T follicular helper cell (primary cell): ENCODE measurements at places on chromosomes 2 and 18.

DNA sequence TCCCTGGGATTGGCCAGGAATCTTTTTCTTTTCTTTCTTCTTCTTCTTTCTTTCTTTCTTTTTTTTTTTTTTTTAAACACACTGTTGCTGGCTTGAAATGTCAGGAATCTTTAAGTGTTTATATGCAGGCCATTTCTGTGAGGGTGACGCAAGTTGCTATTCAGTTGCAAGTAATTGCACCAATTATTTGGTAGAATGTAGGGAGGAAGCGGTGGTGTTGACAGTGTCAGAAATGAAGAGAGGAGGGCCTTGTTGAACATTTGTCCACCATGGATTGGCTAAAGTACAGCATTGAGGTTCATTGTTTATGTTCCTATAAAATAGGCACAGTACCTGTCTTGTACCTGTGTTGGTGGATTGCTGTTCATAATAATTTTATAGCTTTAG is 6.5 kb downstream of the RPIA start:
- no peak for DNase-seq

- DNase-seq, result no peak
These were observed 3.0 kb upstream of the ASB1 start for GRCh38 chr2:238423561-238424312.

GRCh38 chr2:99066075-99066958 is 75.2 kb upstream of the C2orf15 start:
- DNase-seq, result no peak

- no peak for DNase-seq
These were observed 171.8 kb downstream of the PTGR3 start for GRCh38 chr18:75036917-75037688.

- DNase-seq, result no peak
These were observed 56.8 kb downstream of the C2orf74 start for GRCh38 chr2:61218817-61219170.

GRCh38 chr2:67712484-67712883 is 315.4 kb downstream of the ETAA1 start:
- no peak for DNase-seq

GRCh38 chr18:78547817-78548216 is 431.8 kb upstream of the SALL3 start:
- DNase-seq, result no peak

DNA sequence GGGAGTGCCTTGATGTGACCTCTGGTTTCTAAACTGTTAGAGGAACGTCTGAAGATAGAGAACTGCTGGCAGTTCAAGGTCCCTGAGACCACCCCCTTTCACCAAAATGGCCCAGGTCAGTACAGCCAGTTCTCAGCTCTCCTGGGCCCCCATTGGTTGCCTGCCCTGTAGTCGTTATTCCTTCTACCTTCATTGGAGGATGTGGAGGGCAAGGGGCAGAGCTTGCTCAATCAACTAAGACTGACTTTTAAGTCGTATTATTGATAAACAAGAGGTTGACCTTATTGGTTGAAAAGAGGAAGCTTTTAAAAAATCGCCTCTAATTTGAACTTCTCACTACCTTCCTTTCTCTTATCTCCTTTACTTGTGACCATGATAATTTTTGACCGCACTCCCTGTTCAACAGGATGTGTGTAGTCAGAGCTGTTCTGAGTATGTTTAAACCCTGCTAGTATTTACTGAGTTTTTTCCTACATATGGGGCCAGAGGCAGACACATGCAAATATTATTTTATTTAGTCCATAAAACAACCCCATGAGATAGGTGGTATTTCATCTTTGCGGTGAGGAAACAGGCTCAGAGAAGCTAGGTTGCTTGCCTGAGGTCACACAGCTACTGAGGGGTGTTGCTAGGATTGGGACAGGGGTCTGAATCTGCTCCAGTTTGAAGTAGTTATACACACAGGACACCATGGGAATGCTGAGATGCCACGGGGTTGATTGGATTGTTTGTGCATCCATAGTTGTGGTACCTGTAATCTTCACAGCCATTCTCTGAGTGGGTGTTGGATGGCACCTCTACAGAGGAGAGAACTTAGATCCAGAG is 65.9 kb downstream of the TMEM247 start:
- DNase-seq, result no peak

GRCh38 chr2:86037141-86037794 is 68.4 kb downstream of the POLR1A start:
- DNase-seq, result no peak

DNA sequence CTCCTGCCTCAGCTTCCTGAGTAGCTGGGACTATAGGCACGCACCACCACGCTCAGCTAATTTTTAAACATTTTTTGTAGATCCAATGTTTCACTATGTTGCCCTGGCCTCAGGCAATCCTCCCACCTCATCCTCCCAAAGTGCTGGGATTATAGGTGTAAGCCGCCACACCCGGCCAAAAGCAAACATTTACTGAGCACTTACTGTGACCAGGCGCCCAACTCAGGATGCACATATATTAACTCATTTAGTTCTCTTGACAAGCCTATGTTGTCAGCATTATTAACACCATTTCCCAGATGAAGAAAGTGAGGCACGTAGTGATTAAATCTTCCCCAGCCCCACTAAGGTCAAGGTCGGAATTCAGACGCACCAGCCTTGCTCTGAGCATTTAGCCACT is 41.1 kb downstream of the TMEM37 start:
- DNase-seq, result no peak

DNA sequence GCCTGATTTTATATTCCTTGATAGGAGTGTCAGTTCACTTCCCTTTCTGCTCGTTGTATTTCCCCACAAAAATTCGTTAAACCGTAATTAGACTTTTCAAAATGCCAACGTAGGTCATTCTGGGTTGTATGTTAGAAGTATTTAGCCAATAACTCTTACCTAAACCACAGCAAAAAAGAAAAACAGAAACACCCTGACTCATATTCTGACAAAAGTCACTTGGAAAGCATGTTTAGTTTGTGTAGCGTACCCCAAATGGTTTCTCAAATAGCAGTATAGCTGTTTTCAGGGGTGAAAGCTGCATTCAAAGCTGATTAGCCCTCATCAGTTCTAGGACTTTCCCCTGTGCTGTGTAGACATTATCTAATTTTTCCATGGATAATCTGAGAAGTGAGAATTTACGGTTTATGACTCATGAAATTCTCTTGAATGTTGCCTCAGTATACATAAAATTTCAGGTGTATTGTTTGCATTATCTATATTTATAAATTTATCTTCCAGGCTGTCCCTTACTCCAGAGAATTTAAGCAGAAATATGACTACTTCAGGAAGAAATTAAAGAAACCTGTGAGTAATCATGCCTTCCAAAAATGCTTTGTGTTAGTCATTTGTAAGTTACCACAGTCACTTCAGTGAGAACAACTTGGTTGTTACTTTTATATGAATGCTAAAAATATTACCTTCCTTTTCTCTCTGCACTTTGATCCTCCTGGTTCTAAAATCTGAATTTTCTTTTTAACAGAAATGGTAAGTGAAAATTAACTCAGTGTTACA is 264.9 kb downstream of the ALPK2 start:
- DNase-seq, result no peak

GRCh38 chr2:28944535-28945248 is 36.4 kb upstream of the TOGARAM2 start:
- no peak for DNase-seq

GRCh38 chr2:239178484-239178883 is 222.3 kb downstream of the HDAC4 start:
- no peak for DNase-seq

DNA sequence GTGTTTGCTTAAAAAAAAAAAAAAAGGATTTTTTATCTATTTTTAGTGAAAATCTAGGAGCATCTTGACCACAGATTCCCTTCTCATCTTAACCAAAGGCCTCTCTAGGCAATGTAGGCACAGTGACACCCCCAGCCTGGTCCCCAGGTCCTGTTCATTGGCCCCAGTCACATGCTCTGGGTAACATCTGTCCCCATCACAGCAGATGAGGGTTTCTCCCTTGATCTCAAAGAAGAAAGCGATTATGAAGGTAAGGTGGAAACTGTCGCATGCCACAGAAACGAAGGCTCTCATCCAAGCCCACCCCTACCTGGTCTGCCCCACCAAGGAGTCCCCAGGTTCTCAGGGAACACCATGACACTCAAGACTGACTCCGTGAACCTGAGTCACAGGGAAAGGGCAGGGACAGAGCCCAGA is 4.7 kb downstream of the HS6ST1 start:
- DNase-seq, result no peak

DNA sequence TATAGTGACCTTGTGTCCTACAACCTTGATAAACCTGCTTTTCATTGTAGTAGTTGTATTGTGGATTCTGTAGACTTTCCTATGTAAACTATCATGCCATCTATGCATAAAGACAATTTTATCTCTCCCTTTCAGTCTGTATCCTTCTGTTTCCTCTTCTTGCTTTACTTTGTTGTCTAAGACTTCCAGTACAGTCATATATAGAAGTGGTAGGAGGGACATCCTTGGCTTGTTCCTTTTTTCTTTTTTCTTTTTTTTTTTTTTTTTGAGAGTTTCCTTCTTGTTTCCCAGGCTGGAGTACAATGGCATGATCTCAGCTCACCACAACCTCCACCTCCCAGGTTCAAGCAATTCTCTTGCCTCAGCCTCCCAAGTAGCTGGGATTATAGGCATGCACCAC is 39.7 kb downstream of the UBE2F start:
- DNase-seq, result no peak

- DNase-seq, result no peak
These were observed 19.4 kb upstream of the KIF1A start for GRCh38 chr2:240839152-240840143.

DNA sequence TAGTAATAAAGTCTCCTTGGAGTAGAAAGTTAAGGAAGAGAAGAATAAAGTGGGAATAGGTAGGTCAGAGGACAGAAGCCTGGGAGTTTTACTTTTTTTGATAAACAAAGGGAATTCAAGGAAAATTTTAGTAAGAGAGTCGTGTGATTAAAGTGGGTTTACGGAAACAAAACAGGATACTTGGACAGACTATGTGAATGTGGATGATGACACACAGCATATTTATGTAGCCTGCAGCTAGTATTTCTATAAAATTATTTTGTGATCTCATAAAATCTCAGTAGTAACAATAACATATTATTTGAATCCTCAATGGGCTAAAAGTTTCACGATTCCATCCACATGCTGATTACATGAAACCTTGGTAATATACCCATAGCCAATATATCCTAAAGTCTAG is 450.7 kb upstream of the PIK3C3 start:
- DNase-seq, result no peak

DNA sequence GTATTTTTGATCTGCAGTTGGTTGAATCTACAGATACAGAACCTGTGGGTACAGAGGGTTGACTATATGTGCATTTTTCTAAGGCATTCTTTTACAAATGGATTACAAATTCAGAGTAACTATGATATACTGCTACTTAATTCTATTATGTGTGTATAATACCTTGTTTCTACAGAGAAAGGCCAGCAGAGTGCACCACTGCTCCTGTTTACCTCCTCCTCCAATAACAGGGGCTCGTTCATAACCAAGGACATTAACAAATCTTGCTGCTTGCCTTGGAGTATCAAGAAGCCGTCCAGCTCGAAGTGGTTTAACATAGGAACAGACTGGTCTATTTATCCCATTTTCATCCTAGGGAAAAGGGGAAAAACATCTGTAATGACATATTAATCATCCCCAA is 16.4 kb downstream of the CEP76 start:
- no peak for DNase-seq

DNA sequence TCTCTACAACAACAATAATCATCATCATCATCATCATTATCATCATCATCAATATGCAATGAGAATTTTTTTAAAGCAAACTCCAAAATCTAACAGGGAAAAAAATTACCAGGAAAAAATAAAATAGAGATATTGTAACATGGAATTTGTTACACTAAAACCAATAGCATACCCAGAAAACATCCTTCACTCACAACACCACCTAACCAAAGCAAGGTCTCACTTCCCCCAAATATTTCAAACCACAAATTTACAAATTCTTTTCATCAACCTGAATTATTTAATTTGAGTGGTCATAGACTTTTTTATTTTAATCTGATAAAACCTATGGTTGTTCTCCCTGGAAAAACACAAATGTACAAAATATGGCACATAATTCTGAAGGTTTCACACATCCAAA is 11.2 kb downstream of the ITSN2 start:
- no peak for DNase-seq

GRCh38 chr2:30287190-30287840 is 56.0 kb downstream of the LBH start:
- DNase-seq, result no peak
